ENCODE measurements at places on chromosomes 6 and 20.

- no peak for DNase-seq
Measured at GRCh38 chr6:6875818-6876470, 231.8 kb upstream of the RREB1 start.

DNA sequence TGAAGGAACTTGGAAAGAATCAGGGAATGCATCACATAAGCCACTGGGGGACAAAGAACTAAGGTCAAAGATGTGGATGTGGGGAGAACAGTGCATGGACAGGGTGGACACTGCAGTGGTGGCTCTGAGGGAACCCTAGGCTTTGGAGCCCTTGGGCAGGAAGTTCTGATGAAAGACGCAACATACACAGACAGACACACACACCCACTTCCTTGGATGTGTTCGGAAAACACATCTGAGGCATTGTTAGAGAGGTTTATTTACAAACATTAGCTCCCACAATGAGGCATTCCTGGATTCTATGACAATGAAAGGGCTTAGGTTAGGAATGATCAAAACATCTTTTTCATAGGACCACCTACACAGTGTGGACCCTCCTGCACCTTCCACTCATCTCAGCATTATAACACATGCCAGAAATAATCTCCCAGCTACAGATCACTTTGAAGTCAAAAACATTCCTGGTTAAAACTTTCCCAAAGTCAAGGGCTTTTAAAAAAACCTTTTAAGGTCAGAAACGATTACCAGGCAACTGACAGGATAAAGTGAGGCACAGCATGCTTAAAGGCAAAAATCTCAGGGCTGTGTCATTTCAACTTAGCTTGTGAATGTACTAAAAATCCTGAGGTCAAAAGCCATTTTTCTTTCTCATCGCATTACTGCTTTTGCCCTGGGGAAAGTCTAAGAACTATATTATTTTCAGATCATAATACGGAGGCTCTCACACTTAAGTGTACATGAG, 6.4 kb upstream of the METTL24 start:
- DNase-seq: no peak

- no peak for DNase-seq
Measured at GRCh38 chr6:159221486-159222170, 52.4 kb downstream of the FNDC1 start.

DNA sequence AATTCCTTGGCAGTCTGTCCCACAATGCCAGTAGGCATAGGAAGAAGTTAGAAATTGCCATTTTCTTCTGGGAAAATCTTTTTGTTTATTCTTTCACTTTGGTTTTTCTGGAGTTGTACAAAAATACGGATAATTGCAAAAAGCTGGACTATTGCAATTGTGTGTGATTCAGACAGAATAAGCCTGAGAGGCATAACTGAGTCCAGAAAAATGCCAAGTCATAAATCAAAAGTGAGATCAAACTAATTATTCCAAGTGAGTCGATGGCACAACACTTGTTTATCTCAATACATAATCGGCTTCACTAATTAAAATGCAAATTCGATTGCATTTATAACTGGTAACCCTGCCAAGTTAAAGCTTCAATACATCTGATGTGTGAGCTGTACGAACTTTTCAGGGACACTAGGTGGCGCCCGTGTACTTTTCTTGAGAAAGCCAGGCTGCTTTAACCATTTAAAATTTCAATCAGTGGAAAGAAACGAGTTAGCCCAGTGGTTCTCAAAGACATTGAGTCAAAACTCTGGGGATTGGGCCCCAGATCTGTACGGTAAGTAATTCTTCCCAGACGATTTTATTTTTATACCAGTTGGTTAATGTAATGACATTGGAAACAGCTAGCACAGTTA, 102.6 kb downstream of the LAMP5 start:
- DNase-seq: peak; percentile 41

DNA sequence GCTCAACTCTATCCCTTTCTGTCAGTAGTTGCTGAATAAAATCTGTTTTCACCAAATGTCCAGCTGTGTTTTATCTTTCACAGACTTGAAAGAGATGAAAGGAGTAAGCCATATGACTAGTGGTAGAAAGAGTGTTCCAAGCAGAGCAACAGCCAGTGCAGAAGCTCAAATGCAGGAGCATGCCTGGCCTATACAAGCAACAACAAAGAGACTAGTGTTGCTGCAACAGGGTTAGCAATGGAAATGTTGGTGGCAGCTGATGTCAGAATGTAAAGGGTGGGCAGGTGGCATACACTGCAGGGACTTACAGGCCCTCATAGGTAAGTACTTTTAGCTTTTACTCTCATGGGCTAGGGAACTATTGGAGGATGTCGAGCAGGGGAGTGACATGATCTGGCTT, 5.2 kb upstream of the HINT3 start:
- no peak for DNase-seq

- DNase-seq: no peak
Measured at GRCh38 chr6:155067956-155068615, 73.0 kb downstream of the TIAM2 start.

DNA sequence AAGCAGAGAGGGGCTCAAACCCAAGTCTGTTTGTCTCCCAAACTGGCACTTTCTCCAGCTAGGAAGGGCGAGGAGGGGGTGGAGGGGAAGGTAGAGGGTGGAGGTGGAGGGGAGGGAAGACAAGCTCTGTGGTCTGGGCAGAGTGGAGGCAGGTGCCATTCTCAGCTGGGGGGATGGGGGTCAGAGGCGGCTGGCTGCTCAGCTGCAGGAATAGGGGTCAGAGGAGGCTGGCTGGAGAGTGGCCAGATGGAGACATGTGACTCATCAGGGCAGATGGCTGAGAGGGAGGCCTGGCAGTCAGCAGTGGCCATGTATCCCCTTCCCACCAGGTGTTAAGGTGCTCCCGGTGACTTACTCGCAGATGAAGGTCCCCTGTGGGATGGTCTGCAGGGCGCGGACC, 3.5 kb upstream of the SLC44A4 start:
- no peak for DNase-seq

GRCh38 chr6:21846541-21847451, 253.2 kb downstream of the SOX4 start:
- DNase-seq: peak; percentile 31

DNA sequence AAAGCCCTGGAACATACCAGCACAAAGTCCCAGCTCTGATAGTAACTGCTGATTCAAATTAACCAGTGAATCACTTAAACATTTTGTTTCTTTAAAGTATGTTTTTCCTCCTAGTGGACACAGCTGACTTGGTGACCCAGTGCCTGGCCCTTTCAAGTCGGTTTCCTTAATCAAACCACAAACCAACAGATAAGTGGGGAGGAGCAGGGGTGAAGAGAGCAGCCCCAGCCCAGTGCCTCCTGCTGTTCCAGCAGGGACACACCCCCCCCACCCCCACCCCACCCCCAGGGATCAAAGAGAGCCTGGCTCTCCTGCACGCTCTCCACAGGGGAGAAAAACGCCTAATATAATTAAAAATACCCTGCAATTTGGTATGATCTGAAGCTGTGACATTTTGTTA, 55.4 kb upstream of the TBXT start:
- DNase-seq: no peak

- no peak for DNase-seq
Measured at GRCh38 chr6:74798302-74798701, 407.6 kb downstream of the COL12A1 start.

- DNase-seq: no peak
Measured at GRCh38 chr6:139148557-139149235, 13.8 kb downstream of the HECA start.

DNA sequence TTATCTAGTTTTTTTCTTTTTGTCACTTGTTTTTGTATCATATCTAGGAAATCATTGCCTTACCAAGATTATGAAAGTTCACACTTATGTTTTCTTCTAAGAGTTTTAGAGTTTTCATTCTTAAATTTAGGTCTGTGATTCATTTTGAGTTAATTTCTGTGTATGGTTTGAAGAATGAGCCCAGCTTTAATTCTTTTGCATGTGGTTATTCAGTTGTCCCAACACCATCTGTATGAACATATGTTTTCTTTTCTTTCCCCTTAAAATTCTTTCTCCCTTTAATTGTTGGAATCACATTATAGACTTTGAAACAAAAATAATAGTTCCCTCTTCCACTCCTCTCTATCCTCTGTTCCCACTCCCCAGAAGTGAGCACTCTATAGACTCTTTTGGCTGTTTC, 85.4 kb downstream of the SLX4IP start:
- DNase-seq: no peak

- peak; percentile 66 for DNase-seq
Measured at GRCh38 chr20:1108437-1108920, 9.9 kb upstream of the PSMF1 start.

DNA sequence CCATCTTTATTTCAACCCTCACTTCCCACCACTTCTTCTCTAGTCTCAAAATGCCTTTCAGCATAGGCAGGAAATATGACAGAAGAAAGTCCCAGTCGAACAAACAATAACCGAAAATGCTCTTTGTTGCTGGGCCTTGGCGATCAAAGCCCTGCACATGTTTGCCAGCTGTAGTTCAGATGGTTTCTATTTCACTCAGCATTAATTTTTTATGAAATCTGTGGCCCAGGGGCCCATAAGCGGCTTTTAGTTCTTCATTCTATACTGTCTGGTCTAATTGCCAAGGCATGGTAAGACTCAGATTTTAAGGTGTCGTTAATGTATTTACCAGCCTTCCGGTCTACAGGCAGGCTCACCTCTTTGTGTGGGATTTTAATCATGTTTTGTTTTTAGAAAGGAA, 10.9 kb upstream of the F13A1 start:
- no peak for DNase-seq

DNA sequence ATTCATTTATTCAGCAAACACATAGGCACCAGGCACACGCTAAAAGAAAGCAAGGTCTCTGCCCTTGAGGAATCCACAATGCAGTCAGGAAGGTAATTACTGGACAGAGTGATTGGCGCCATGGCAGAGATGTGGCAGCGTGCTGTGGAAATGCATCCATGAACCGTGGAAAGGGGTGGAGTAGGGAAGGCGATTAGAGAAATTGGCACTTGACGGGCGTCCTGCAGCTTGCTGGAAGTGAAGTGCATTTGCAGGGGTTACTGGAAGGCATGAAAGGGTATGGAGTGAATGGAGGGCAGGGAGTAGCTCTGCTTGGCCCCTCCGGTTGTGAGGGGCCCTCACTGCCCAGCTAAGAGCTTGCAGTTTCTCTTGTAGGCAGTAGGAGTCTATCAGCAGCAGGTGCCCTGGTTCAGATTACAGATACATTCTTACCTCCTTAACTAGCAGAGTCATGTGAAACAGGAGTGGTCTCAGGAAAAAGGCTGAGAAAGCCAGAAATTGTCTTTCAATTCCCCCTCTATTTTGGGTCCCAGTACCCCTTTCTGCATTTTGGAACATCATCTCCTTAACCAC, 122.5 kb upstream of the TIAM2 start:
- no peak for DNase-seq

GRCh38 chr6:32623693-32624092, 13.5 kb upstream of the HLA-DQA1 start:
- no peak for DNase-seq

DNA sequence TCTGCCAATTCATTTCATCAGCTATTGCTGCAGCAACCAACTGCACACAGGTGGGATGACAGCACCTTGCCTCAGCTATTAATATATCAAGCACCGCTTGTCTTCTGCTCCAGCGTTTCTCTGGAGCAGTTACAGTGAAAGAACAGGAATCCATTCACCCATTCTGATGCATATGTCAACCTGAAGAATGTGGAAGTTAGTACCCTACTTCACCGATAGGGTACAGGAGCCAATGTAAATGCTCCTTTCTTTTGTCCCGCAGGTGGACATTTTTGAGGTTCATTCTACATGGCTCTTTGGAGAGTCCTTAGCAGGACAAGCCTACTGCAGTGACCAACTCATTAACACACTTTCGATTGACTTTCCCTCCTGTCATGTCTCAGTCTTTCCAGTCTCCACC, 139.9 kb upstream of the PRND start:
- DNase-seq: no peak

DNA sequence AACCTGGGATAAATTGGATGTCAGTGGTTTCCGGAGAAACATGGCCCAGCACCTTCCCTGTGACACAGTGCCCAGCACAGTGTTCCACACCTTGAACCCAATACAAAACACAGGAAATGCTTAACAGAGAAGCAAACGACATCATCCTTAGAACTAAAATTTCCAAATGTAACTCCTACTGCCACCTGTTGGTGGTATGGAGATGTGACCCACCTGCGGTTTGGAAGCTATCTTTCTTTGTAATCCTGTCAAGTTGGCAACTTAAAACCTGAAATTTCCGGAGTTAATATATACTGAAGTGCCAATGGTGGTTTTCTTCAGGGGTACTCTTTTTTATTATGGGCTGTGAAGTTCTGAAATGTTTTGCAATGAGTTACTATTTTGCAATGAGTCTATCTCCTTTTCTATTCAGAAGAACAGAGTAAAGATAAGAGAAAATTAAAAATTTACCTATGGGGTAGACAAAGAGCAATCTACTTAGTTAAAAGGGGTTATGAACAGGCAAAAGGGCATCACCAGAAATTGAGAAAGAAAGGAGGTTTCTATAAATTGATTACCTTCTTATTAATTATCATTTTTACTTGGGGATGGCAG, 658.8 kb downstream of the PTPRT start:
- no peak for DNase-seq

GRCh38 chr20:20297752-20298151, 70.2 kb upstream of the INSM1 start:
- DNase-seq: no peak

- no peak for DNase-seq
Measured at GRCh38 chr20:25203871-25204320, 8.4 kb downstream of the ENTPD6 start.

GRCh38 chr20:59583428-59584277, 20.7 kb upstream of the PHACTR3 start:
- DNase-seq: peak; percentile 36

GRCh38 chr20:652615-653109, 338 bp downstream of the SRXN1 start:
- DNase-seq: peak; percentile 37

DNA sequence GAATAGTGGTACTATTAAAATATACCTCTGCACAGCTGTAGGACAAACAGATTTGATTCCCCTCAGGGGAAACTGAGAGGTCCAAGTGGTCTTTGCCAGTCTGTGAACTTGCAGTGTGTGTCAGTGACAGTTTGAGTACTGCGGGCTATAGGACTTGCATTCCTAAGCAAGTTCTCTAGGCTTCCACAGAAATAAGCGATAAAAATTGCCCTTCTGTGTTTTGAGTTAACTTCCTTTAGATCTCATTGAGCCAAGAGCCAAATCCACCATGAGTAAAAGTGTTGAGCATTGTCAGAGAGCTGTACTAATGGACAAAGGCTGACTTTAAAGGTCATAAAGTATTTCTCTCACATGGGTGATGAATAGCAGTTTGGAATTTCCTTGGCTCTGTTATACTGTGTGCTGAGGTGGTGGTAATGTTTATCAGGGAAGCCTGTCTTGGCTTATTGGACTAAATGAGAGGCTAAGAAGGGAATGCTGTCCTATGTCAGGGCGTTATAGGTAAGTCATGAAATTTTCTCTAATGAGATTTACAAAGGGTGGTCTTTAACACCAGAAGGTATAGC, 122.6 kb upstream of the MAP3K7 start:
- DNase-seq: no peak

DNA sequence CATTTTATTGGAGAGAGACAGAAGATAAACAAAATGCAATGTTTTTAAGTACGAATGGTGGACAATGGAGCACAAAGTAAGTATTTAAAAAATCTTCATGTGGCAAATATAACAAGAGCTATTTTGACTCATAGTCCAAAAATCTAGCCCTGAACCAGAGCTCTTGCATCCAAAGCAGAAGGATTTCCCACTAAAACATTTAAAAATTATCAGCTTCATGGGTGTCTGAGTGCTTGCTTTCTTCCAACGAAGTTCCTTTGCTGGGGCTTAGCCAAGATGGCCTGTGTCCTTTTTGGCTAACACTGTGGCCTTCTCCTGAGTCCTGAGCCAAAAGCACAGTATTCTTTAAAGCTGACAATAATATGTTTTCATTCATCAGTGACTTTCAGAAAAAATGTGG, 161.7 kb downstream of the RIMS1 start:
- no peak for DNase-seq

All from colonic mucosa (tissue), 4 donors.